Heart right ventricle (tissue), 16 donors: ENCODE measurements at places on chromosomes 5 and 9. TPM values are rescaled to one million over a fixed set of nuclear protein-coding genes. Genes with fewer than 3 reads are reported as not detected.

The OBP2B gene
- total RNA-seq = not detected

The LCN15 gene
- total RNA-seq = not detected

The PTPDC1 gene
- total RNA-seq = 8.0 TPM

DNA sequence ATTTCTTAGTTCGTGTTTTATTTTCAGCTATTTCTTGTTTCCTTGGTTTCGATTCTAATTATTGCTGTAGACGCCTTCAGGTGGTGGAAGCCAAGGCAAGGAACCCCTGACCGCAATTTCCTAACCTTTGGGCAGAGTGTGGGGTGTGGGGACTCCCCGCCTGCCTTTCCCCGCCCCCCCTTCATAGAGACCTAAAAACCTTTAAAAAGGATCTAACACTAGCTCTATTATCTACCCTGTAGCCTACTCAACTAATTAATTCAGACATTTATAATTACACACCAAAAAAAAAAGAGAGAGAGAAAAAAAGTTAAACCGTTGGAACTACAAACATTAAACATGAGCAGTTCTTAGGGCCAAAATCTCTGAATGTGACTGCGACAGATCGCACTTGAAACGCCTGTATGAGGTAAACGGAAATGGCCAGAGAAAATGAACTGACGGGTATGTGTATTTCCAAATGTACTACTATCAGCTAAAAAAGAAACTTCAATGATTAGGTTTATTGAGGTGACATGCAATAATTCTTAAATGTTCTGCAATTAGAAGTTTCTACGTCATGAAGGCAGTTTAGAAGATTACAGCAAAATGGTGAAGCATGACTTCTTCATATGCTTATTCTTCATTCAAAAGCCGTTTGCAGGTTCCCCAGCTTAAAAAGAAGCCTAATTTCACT lies 19.0 kb upstream of the FER start:
- peak overlapping the region; percentile 94 for H3K27ac ChIP-seq
- H3K4me1 ChIP-seq = no peaks in the 10 kb centered on the region
- peak overlapping the region; percentile 86 for H3K4me3 ChIP-seq
- no peaks in the 10 kb centered on the region for H3K36me3 ChIP-seq
- H3K27me3 ChIP-seq = no peaks in the 10 kb centered on the region
- DNase-seq = no peak

- no peak for DNase-seq
- no peaks in the 10 kb centered on the region for H3K27me3 ChIP-seq
- H3K4me1 ChIP-seq = no peaks in the 10 kb centered on the region
These were observed 170.0 kb upstream of the DAPK1 start for GRCh38 chr9:87327575-87328125.

- H3K36me3 ChIP-seq = no peaks in the 10 kb centered on the region
- DNase-seq = no peak
- H3K27ac ChIP-seq = no peak overlapping the region
These were observed 265.4 kb downstream of the SPOCK1 start for GRCh38 chr5:137233726-137234125.

- no peak overlapping the region for H3K27ac ChIP-seq
- DNase-seq = no peak
- H3K27me3 ChIP-seq = no peaks in the 10 kb centered on the region
- peaks cover 32% of the 10 kb centered on the region for H3K4me1 ChIP-seq
- no peak overlapping the region for H3K4me3 ChIP-seq
These were observed 16.4 kb upstream of the MATR3 start for GRCh38 chr5:139277171-139277570.

GRCh38 chr5:122907276-122907675 lies 61.9 kb downstream of the SNX24 start:
- no peaks in the 10 kb centered on the region for H3K36me3 ChIP-seq
- H3K27ac ChIP-seq = no peak overlapping the region
- H3K4me3 ChIP-seq = no peak overlapping the region
- no peaks in the 10 kb centered on the region for H3K4me1 ChIP-seq
- H3K27me3 ChIP-seq = no peaks in the 10 kb centered on the region
